ENCODE measurements at places on chromosomes 16 and 17.

- DNase-seq: peak; percentile 85
These were observed at the start of gene HSBP1 for GRCh38 chr16:83807710-83808572. Gene HSBP1 (plus strand): TSS chr16:83807978. CDS start chr16:83808077, 99 bp downstream.

DNA sequence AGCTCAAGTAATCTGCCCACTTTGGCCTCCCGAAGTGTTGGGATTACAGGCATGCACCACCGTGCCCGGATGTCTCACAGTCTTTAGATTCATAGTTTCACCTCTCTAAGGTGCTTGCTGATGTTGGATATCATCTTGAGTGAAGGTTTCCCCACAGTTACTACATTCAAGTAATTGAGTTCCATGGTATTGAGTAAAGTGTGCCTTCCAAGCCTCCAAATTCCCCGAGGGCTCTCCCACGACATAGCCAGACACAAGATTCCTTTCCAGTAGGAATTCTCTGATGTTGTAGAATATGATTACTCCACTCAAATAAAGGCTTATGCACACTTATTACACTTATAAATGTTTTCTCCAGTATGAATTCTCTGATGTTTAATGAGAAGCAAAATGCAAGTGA is 16.3 kb upstream of the ZNF652 start:
- no peak for DNase-seq

DNA sequence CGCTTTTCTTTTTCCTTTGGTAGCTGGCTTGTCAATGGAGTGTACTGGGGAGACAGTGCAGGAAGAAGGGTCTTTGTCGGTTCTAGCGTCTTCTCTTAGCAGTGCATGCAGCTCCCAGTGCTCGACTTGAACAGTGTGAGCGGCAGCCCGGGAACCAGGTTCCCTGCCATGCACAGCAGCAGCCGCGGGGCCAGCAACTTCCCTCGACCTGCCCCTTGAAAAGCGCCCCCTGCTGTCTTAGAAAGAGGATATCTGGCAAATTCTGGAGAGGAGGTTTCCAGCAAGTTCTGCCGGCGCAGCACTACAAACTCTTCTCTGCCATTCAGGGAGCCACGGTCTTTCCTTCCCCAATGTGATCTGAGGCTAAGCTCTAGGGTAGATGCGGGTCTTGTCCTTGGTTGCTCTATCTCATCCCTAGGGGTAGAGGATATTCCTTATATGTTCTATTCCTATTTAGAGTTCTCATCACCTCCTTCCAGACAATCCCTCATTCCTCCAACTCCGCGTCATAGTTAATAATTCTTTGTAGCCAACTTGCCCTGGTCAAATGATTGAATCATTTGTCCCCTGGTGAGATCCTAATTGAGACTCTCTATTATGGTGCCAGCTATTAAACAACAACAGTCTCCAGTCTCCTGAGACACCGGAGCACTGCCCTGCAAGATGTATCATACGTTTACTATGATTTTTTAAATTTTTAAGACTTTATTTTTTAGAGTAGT is 451.3 kb downstream of the PMP22 start:
- DNase-seq: no peak

DNA sequence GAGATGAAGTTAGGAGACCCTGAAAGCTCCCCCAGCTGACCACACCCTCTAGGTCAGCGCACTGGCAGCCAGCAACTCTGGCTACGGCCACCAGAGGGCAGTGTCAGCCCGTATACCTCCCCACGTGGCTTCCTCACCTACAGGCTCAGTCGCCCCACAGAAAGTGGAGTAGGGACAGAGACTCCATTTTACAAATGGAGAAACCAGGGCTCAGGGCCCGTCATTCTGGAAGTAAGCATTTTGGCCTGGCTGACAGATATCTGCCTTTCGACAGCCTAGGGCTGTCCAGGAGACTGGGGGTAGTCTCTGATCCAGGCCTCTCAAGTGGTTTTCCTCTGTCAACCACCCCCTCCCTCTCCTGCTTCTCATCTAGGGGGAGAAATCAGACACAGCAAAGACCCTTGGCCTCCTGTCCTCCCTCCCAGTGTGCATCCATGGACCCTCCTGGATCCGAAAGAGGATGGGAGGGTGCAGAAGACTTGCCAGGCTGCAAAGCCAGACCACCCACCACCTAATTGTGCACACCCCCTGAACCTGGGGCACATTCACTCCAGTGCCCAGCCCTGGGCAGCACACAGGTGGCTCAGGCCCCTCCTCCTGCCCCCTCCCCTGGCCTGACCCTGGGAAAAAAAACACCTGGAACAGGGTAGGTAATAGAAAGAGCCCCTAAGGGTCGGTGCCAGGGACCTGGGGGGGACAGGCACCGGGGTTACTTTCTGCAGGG is 3.8 kb upstream of the HAP1 start:
- peak; percentile 60 for DNase-seq

GRCh38 chr17:66889480-66890230 is 54.7 kb downstream of the CACNG5 start:
- no peak for DNase-seq

GRCh38 chr16:9739301-9739700 is 442.9 kb downstream of the GRIN2A start:
- no peak for DNase-seq

DNA sequence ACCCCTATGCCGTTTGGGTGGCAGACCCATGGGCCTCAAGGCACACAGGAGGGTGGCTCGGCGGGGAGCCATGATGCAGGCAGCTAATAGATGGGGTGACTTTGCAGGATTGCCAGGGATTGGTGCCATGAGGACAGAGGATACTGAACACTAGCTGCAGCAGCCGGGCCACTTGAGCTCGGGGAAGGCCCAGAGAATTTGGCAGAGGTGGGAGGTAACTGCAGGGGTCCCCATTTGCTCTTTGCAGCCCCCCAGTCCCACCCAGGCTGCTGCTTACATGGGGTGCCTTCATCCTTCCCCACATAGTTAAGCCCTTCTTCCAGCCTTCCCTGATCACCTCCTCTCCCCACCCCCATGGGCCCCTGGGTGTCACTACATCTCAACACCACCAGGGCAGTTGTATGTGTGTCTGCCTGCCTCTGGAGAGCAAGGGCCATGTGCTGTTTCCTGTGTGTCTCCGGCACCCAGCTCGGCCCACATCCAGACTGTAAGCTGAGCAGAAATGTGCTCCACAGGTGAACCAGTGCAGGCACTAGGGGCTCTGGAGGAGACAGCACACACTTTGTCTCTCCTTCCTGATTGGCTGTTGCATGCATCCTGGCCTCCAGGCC is 52.0 kb downstream of the SREBF1 start:
- no peak for DNase-seq

- no peak for DNase-seq
These were observed 16.5 kb downstream of the NMT1 start for GRCh38 chr17:45077643-45078042.

- no peak for DNase-seq
These were observed 429.9 kb downstream of the HS3ST3B1 start for GRCh38 chr17:14730821-14731220.

- DNase-seq: no peak
These were observed 525 bp downstream of the JPT1 start for GRCh38 chr17:75153780-75154194.

DNA sequence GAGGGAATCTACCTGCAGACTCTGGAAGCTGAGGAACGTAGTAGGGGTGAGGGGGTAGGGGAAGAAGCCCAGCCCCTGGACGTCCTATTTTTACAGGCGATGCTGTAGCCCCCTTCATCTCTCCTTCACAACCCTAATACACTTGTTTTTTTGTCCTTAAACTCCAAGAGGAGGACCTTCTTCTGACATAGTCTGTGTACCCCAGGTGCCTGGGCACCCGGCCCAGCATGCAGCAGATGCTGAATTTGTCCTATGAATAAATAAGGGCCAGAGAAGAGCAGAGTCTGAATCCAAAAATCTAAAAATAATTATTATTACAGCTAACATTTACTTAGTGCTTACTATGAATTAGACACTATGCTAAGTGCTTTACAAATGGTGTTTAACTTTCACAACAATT is 5.1 kb downstream of the KIF18B start:
- DNase-seq: no peak

DNA sequence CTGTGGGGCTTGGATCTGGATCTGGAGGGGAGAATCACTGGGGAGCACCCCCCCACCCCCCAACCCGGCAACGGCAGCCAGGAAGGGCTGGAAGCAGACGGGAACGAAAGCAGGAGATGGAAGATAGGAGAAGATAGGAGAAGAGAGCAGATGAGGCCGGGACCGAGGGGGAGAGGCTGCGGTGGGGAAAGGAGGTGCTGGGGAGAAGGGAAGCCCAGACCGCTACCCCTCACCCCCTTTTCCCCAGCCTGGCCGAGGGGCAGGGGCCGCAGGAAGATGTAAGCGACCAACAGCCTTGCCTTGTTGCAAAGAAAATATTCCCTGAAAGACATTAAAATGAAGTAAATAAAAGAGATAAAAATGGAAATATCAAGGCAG is 26.8 kb upstream of the CBFA2T3 start:
- DNase-seq: no peak

DNA sequence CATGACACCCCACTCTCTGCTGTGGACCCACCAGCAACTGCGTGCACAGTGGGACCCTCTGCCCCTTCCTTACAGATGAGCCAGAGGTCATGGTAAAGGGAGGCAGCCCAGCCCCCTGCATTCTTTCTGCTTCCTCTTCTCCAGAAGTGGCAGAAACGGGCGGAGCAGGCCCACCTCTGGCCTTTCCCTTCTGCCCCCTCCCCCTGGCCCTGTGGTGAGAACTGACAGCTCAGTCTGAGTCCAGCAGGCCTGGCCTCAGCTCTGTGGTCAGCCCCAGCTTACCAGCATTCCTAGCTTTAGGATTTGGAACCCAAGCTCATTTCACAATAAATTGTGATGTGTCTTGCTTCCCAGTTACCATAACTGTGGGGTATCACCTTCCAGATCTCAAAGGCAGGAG is 4.8 kb upstream of the ANKRD11 start:
- no peak for DNase-seq

DNA sequence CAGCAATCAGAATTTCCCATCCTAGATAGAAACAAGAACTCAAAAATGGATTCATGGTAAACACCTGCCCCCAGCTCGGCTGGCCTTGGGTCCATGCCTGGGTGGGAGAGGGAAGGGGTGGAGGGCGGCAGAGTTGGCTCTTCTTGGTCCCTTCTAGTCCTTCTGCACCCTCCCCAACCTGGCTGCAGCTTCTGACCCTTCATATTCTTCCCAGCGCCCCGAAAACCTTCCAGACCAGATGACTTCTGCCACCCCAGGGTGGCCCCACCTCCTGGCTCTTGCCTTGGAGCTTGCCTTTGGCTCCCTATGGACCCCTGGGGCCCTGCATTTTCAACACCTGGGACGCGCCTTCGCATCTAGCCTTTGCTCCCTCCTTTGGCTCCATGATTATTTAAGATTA is 5.4 kb upstream of the GJD3 start:
- no peak for DNase-seq

- DNase-seq: no peak
These were observed 98.6 kb downstream of the BANP start for GRCh38 chr16:88049561-88050545.
